ENCODE measurements at places on chromosomes 1 and 21.
A peak's percentile ranks its signal among the peaks of the same experiment; 100 is the strongest.

DNA sequence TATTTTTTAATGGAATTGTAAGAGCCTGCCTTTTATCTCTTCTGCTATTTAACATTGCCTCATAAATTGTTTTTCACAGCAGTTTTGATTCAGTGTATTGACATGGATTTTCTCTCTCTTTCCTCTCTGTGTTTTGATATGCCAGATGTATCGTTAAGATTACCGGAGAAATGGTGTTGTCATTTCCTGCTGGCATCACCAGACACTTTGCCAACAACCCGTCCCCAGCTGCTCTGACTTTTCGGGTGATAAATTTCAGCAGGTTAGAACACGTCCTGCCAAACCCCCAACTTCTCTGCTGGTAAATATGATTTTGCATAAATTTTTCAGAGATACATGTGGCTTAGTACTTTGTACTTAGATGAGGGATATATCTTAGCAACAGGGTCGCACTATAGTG, 23.1 kb upstream of the DYNLT5 start:
- DNase-seq = no peak

DNA sequence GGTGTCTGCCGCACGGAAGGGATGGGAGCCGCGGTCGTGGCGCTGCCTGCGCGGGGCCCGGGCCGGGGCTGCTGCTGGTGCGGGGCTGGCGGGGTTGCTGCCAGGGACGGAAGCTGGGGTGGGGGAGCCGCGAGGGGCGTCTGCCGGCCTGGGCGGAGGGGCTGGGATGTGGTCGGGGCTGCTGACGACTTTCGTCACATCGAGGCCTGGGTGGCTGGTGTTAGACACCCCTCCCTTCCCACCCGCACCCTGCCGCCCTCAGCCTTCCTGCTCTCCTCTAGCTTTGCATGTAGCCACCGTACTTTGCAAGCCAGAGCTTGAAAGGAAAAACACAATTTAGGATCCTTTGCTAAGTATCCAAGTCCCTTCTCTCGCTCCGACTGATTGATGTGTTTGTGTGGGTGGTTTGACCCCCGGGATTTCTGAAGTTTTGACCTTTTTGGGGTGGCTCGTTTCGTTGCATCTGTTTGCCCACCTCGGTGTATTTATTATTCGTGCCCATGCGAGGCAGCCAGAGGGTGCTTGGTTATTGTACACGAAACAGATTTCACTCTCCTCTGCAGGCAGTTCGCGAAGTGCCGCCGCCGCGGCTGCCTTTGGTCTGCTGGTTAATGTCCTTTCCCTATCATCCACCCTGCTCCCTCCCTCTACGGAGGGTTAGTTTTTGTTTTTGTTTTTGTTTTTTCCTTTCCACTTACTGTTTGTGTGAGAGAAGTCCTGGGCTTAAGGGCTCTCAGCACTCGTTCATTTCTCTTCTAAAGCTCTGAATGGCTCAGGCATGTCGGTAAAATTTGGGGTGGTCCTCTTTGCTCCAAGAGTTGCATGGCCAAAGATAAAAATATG, 868 bp downstream of the C1orf21 start:
- DNase-seq = peak; percentile 69

- DNase-seq = no peak
Observed at GRCh38 chr21:31659286-31659535, 282 bp upstream of the SOD1 start.

GRCh38 chr1:204528677-204529076, 12.5 kb downstream of the MDM4 start:
- DNase-seq = no peak

DNA sequence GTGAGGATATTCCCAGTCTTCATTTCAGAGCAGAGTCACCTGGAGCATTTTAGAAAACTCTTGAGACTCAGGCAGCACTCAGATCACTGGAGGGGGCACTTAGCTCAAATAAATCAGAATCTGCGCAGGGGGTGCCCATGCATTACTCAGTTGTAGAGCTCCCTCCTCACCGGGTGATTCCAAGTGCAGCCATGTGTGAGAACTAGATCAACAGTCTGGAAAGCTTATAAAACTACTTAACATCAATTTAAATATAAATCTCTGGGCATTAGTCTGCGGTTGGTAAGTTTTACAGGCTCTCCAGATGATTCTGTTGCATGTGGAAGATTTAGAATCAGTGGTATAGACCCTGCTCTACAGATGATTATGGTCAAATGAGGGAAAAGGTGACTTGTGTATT, 128.6 kb downstream of the ST6GALNAC3 start:
- DNase-seq = no peak

DNA sequence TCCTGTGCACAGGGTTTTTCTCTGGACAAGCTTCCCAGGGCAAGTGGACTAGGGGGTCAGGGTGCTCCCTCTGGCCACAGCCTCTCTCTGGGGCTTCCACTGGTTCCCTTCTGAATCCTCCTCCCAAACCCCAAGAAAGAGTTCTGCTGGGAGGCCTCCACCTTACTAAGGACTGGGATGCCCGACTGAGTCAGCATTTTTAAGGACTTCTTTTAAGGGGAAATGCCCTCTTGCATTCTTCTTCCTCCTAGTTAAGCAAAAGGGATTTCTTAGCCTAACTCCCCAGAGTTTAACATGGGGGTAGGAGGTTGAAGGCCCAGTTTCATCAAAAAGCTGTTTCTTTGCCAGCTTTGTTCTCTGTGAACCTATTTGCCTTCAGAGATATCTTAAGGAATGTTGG, 99.7 kb upstream of the KRTAP19-8 start:
- DNase-seq = no peak

All from activated CD8-positive, alpha-beta memory T cell treated with anti-CD3 and anti-CD28 coated beads for 24 hours (primary cell).